ENCODE measurements at places on chromosomes 5 and 9.
A peak's percentile ranks its signal among the peaks of the same experiment; 100 is the strongest.

- DNase-seq, result peak; percentile 89
These were observed at the start of gene PCDHGA12 for GRCh38 chr5:141430332-141431113. PCDHGA12 (plus strand) TSS chr5:141430507; CDS start chr5:141430760, 253 bp downstream.

- DNase-seq, result no peak
These were observed 64.2 kb upstream of the SELENOP start for GRCh38 chr5:42875785-42876374.

DNA sequence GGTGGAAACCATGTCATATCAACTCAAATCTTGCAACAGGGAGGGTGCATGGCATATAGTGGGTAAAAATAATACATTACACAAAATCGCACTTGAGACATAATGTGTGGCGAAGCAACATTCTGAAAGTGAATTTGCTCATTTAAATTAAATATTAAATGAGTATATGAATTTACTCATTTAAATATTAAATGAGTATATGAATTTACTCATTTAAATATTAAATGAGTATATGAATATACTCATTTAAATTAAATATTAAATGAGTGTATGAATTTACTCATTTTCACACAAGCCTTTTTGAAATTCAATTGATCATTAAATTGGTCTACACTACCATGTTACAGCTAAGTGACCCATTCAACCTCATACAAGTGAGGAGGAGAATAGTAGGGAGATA is 10.5 kb downstream of the MAST4 start:
- no peak for DNase-seq

- peak; percentile 80 for DNase-seq
These were observed 18.1 kb downstream of the GRXCR2 start for GRCh38 chr5:145854651-145855258.

- no peak for DNase-seq
These were observed 59.5 kb downstream of the MUSK start for GRCh38 chr9:110728058-110728457.

- DNase-seq, result no peak
These were observed 254.4 kb upstream of the GRAMD2B start for GRCh38 chr5:126168785-126169184.

DNA sequence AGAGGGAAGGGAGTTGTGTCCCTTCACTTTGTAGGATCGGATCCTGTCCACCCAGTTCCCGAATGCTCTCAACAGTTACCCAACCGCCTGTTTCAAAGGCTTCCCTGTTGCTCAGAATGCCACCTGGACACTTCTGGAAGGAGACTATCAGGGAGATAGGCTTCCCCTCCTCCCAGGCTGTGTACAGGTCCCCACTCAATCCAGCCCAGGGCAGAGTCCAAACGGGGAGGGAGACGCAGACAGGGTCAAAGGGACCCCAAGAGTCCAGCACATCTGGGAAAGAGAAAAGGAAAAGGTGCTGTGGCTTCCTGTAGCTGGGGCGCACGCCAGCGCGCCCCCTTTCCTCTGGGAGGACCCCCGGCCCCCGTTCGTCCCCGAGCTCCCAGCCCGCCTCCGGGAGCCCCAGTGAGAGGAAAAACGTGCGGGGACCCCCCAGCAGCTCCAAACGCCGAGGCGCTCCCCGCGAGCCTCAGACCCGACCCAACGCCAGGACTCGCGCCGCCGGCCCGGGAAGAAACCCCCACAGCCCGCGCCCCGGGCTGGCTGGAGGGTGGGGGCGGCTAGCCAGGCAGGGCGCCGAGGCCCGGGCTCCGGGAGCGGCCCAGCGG is 640 bp downstream of the SURF4 start:
- DNase-seq, result peak; percentile 54

- peak; percentile 40 for DNase-seq
These were observed 49.8 kb downstream of the EBF1 start for GRCh38 chr5:159049844-159050315.

DNA sequence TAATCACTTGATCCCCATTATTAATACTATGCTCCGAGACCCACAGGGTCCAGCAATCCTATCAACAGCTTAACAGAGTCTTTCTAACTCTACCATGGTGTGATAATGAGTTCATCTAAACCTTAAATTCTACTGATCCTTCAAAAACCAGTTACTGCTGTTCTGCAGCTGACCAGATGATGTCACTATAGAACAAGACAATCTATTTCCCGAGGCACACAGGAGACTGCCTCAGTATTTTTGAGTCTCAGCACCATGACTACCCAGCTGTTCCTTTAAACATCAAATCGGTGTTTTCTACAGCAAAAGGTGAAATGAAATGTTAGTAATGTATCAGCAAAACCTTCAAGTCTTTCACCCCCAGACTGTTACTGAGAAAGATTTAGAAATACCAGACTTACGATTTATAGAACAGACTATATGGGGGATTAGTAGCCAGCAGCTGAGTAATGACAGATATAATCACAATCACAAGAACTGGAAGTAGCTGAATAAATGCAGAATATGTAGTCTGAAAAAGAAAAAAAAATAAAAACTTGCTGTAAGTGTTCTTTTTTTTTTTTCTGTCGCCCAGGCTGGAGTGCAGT is 16.9 kb downstream of the DNAJC18 start:
- peak; percentile 84 for DNase-seq

DNA sequence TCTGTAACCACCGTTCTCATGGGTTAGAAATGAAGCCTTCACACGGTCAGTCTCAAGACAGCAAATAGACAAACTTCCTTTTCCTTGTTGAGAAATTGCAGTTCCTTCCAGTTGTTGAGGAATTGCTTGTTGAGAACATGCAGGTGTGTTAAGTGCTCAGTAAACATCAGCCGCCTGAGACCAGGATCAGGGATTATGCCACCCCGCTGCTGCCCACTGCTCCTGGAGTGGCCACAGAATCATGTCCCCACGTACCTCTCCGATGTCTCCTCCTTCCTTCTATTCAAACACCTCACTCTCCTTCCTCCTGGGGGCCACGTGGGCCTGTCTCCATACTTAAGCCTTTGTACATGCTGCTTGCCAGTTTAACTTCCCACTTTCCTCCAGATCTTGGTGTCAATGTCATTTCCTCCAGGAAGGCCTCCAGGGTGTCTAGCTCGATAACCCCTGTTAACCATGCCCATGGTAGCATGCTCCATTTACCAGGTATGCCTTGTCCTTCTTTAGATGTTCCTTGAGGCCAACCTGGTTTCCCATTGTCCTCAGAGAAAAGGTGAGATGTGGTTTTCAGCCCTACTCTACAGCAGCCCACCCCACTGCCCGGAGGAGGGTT is 33.8 kb upstream of the RPL26L1 start:
- no peak for DNase-seq

GRCh38 chr9:93453047-93453914 is at the start of gene FAM120AOS:
FAM120AOS (minus strand) TSS chr9:93453581; CDS start chr9:93452709, 872 bp downstream.
- peak; percentile 96 for DNase-seq

DNA sequence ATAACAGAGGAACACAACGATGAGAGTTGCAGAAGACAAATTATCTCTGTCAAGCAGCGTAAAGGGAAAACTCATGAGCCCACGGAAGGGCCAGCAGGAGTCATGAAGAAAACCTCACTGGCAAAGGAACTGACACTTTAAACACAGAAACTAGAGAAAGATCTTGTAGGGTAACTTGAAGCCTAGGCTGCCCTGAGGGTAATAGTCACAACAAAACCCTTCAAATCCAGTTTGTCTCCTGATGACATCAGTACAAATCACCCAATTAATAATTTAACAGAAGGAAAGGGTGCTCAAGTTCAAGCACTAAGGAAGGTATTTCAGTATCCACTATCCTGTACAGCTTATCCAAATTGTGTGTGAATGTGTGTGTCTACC is 549.1 kb downstream of the MTRR start:
- DNase-seq, result no peak

GRCh38 chr5:5384660-5385330 is 37.7 kb upstream of the ICE1 start:
- no peak for DNase-seq

- DNase-seq, result no peak
These were observed 205.2 kb downstream of the CSNK1G3 start for GRCh38 chr5:123717139-123717538.

GRCh38 chr5:112973036-112973435 is 3.6 kb upstream of the DCP2 start:
- no peak for DNase-seq

GRCh38 chr9:135016037-135016640 is 71.3 kb upstream of the OLFM1 start:
- DNase-seq, result no peak

GRCh38 chr9:8857926-8858595 is 1058.5 kb upstream of the DMAC1 start:
- no peak for DNase-seq

- DNase-seq, result peak; percentile 92
These were observed 5.4 kb upstream of the HBEGF start for GRCh38 chr5:140351609-140352334.

DNA sequence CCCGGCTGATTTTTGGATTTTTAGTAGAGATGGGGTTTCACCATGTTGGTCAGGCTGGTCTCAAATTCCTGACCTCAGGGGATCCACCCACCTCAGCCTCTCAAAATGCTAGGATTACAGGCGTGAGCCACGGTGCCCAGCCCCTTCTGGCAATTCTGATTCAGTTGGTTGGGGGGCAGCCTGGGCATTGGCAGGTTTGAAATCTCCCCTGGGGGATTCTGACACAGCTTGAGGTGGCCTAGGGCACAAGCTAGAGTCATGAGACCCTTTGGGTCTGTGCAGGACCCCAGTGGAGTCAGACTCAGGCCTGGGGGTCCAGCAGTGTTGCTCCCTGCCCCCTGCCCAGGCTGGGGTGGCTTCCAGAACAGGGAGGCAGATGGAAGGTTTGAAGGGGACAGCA is 239.8 kb downstream of the PBX3 start:
- DNase-seq, result no peak

DNA sequence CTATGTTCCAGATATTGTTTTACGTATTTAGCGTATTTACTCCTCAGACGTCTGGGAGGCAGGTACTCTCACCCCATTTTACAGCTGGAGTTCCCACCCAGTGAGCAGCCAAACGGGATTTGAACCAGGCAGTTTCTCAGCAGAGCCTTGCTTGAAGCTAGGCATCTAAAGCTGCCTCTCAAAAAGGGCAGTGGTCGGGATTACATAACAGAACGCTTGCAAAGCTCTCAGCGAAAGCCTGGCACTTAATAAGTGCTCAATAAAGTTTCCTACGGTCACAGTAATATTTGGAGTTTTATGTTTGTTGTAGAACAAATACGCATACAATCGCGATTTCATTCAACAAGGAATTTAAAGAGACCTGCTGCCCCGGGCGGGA is 286 bp upstream of the BSPRY start:
- DNase-seq, result no peak

- DNase-seq, result no peak
These were observed 130.1 kb downstream of the C9orf50 start for GRCh38 chr9:129490583-129491486.

DNA sequence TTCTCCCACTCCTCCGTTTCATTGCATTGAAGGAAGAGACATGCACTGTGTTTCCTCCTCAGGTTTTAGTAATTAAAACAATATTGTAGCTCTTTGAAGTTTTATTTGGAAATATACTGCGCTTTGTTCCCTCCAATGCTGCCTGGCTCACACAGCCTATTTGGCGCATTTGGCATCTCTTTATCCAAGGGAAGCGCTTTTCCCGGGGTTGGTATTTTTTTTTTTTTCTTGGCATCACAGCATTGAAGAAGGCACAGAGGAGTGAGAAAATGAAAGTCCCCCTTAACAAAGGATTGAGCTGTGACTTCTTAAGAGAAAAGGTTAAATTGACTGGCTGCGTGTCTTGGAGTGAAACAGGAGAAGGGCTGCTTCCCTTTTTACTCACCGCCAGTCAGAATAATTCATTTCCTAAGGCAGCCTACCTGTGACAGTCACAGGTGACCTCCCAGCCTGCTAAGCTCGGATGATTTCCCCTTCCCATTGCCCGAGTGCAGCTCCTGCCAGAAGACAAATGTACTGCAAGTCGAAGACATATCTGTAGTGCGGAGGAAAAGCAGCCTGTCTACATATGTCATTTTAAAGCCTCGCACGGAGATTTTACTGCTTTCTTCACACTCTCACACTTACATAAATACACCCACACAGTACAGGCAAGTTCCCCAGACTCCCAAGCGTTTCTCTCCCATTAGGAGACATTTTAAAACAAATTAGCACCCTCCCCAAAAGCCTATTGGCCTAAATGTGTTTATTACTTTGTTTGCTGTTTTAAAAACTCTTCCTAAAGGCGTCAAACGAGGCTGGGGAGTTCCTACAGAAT is 665.5 kb upstream of the ZNF608 start:
- peak; percentile 64 for DNase-seq

DNA sequence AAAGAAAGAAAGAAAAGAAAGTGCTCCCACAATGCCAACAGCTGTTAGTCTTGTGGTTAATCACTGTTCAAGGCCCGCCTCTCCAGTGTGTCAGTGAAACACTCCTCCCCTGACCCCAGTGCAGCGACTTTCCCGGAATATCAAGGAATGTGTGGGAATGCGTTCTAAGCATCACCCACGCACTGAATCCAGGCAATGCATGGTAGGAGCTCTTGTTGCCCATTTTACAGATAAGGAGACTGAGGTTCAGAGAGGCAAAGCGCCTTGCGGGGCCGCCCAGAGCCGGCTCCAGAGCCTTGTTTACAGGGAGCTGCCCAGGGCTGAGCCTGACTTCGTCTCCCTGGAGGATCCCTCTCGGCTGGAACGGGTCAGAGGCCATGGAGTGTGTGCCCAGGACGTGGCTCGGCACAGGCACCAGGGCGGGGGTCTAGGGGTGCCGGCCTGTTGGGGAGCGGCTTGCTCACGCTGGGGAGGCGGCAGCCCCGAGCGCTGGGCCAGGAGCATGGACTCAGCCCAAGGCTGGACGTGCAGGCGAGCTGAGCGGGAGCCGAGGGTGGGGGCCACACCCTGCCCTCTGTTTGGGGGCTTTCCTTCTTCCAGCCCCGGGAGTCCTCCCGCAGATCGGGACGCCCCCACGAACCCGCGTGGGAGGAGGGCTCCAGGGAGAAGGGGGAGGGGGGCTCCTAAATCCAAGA is 823 bp downstream of the ST6GALNAC6 start:
- DNase-seq, result peak; percentile 66

- no peak for DNase-seq
These were observed 197.5 kb downstream of the KIAA0825 start for GRCh38 chr5:94420885-94421284.

GRCh38 chr5:66660396-66660795 is 64.2 kb downstream of the MAST4 start:
- no peak for DNase-seq

DNA sequence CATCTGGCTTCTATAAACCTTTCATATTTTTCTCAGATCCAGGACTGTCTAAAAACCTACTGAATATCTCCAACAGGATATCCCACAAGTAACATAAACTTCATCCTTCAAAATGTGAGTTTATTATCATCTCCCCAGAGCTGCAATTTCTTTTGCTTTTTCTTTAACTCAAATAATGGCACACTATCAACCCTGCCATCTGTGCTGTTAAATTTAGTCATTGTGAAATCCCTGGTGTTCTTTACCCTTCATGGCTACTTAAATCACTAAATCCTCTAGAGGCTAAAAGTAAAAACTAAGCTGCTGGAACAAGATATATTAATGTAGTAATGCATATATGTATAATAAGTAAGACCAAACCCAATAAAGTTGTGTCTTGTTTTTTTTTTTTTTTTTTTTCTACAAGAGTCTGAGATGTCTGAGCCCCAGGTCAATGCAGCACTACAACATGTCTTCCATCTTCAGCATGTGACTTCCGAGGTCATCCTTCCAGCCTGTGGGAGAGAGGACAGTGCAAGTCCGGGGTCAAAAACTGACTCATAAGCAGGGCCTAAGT is 362.9 kb downstream of the ADGRV1 start:
- DNase-seq, result no peak

All from MCF 10A (cell line).